ENCODE measurements at places on chromosomes 1 and 21. TPM values are rescaled to one million over a fixed set of nuclear protein-coding genes. Genes with fewer than 3 reads are reported as not detected.

LIN28A gene
- total RNA-seq: 0.15 TPM

EBNA1BP2 gene
- total RNA-seq: 24.5 TPM

PGLYRP3 gene
- not detected for total RNA-seq

ZBTB8B gene
- 0.04 TPM for total RNA-seq

ACADM gene
- 246 TPM for total RNA-seq

Data from heart right ventricle (tissue), 16 donors.